HuH-7 (cell line): ENCODE measurements at places on chromosomes 2 and 18.

DNA sequence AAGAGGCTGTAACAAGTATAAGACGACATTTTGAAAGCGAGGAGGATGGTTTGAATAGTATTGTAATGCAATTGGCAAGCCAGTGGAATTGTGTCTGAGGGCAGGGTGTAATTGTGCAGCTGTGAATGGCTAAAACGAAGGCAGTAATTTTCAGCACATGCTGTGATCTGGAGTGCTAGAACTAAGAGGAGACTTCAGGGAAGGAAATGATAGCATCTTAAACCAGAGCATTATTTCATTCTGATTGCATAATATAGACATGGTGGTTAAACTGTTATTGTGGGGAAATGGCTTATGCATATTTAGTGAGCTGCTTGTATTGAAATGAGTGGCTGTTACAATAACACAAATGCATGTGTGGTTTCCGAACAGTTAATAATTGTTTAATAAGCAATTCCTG, 36.3 kb downstream of the THSD7B start:
- DNase-seq: no peak

DNA sequence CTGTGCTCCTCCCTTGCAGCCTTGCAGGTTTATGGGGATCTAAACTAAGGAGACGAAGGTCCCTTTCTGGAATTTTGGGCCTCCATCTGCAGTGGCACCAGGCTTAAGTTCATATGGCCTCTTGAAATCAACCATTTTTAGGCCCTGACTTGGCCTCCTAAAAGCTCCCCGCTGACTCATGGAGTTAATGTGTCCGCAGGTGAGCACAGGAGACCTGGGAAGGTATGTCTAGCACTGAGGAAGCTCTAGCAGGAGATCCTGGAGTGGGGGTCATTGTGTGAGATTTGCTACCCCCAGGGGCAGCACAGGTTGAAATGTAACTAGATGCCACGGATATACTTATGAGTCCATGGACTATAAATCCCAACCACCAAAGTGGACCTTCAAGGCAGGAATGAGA, 95.9 kb upstream of the CELF4 start:
- DNase-seq: no peak

DNA sequence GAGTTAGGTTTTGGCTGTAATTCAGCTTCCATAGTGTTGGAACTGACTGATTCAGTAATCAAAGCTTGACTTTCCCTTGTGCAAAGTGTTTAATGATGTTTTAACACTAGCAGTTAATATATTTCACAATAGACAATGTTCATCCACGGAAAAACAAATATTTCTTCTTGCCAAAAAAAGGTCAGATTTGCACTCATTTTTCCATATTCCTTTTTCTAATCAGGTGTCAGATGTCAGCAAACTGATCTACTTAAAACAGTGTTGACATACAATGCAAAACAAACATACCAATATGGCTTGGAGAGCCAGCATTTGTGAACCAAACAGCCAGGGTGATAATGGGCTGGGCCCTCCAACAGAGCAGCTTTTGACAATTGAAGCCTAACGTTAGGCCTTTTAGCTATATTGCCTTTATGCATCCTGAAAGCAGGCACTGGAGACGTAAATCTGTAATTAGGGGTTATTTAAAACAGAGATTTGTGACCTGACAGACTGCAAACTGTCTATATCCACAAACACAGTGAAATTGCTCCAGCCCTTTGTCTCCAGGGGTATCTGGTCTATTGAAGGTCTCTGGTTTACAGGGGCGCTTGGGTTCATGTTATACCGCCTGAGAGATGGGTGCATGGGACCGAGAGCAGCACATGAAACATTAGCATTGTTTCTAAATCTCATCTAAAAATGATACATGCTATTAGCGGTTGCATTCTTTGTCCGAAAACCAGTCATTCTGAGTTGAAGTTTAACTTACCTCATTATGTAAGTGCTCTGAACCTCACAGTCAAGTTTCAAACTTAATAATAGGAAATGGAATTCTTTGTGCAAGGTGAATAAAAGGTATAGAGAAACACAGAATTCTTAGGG, 7.1 kb upstream of the CDCA7 start:
- DNase-seq: peak; percentile 76

GRCh38 chr2:215973954-215974699, 39.2 kb downstream of the MREG start:
- peak; percentile 43 for DNase-seq

GRCh38 chr2:227772197-227772661, 26.5 kb downstream of the SCYGR8 start:
- DNase-seq: no peak

DNA sequence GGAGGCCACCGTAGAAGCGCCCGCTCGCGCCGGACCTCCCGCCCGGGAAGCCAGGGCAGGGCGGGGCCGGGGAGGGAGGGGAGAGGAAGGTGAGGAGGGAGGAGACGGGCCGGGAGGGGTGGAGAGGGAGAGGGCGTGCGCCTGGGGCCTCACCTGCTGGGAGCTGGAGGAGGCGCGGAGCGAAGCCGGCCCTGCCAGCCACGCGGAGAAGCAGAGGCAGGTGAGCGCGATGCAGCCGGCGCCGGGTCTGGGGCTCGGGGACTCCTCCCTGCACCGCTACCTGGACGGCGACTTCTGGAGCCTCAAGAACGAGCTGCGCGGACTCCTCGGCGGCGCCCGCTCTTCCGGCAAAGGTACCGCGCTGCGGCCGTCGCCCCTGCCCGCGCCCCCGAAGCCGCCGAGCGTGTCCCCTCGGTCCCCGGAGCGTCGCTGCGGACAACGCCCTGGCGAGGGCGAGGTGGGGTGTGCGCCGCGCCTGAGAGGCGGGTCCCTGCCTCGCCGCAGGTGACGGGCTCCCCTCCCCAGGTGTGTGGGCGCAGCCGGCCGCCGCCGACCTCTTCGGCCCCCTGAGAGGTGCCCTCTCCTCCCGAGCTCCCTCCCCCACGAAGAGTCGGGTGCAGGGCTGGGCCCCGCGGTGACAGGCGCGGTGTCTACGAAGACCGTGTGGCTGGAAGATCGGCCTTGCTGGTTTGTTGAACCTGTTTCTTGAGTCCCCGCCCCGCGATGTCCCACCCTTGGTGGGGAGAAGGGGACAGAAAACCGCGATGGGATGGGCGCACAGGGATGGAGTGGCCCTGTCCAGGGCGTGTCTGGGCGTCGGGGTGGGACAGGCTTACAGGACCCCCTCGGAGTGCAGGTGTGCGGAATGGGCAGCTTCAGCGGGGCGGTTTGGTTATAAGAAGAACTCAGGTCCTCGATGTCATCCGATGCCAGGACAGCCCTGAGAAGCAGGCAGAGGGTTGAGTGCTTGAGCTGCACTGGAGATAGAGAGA, at the start of gene ACOXL:
ACOXL (plus strand) TSS at position 152 of the 992 bp plus-strand sequence. CDS start 35,817 bp downstream, outside the sequence.
- no peak for DNase-seq

GRCh38 chr2:232488097-232488711, 570 bp upstream of the ECEL1 start:
- peak; percentile 51 for DNase-seq

GRCh38 chr2:61512768-61513398, 25.3 kb downstream of the XPO1 start:
- no peak for DNase-seq

DNA sequence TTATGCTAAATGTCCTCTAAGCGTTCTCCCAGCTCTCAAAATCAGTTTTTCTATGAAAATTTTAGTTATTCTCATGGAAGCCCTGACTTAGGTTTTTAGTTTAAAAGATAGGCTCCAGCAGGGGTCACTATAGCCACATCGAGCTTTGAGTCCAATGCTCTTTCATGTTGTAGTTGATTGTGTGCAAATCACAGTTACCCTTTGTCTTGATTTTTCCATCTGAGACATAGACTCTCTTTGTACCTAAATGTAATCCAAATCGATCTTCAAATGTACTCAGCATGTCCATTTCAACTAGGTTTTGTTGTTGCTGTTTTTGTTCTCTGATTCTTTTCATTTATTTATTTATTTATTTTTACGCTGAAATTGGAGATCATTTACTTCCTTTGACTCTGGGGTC, 26.4 kb upstream of the MSTN start:
- peak; percentile 17 for DNase-seq

DNA sequence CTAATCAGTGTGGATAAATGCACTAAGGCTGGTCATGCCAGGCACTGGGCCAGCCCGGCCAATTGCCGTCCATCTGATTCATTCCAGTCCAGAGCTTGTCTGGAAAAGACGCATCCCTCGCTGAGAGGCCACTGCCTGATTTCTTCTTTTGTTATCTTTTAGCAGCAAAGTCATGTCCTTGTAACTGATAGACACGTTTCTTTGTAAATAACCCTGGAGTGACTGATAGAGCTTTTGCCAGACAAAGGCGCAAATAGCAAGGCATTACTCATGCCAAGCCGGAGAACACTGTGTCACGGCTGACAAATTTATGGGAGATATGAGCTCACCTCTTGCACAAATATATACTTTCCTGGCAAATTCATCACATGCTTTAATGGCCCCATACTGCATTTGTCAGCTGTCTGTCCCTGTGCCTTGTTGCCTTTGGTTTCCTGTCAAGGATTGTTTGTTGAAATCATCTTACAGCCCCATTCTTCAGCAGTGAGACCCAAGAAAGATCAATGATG, 164.4 kb downstream of the ETAA1 start:
- no peak for DNase-seq

DNA sequence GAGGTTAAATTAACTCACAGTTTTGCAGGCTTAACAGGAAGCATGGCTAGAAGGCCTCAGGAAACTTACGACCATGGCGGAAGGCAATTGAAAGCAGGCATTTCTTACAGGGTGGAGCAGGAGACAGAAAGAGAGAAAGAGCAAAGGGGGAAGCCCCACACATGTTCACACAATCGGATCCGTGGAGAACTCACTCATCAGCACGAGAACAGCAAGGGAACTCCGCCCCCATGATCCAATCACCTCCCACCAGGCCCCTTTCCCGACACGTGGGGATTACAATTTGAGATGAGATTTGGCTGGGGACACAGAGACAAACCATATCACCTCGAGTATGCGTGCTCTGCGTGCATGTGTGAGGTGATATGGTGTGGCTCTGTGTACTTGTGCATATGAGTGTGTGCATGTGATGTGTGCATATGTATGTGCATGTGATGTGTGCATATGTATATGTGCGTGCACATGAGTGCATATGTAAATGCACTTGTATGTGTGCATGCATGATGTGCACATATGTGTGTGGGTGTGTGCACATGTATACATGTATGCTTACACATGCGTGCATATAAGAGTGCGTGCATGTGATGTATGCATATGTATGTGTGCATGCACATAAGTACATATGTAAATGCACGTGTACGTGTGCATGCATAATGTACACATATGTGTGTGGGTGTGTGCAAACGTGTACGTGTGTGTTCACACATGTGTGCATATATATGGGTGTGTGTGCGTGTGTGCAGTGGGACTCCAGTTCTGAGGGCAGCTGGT, 108.7 kb upstream of the HDAC4 start:
- no peak for DNase-seq

GRCh38 chr2:33115196-33115595, 168.4 kb downstream of the LTBP1 start:
- DNase-seq: no peak

DNA sequence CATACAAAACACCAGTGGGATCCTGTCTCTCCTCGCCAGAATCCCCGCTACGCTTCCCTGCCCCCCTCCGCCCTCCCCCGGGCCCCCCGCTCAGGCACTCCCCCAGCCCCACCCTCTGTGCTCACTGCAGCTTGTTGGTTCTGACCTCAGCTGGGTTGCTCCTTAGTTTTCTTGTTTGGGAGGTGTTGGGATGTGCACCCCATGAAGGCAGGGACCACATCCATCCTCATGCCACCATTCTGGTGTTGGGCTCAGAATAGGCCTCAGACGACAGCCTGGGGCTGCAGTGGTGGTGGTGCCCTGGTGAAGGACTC, 4.6 kb downstream of the SNED1 start:
- DNase-seq: no peak

DNA sequence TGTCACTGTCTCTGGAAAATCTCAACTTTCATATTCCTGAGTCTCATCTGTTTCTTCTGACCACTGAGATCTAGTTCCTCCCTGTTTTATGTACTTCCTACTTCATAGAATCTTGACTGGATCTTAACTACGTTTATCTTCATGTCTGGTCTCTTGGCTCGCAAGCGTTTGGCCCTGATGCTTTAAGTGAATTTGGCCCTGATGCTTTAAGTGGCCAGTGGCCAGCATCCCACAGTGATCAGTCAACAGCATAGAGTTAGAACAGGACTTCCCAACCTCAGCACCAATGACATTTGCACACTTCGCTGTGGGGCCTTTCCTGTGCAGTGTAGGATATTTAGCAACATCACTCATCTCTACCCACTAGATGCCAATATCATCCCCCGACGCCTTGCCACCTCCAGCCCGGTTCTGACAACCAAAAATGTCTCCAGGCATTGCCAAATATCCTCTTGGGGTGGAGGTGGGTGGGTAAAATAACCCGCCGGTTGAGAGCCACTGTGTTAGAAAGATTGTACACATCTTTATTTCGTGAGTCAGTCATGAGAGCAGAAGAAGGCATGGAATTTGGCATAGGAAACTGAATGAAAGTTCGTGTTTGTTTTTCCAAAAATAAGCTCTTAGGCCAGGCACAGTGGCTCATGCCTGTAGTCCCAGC, 12.2 kb downstream of the TM4SF20 start:
- DNase-seq: no peak

- DNase-seq: no peak
Observed at GRCh38 chr2:235026649-235027557, 75.1 kb downstream of the SH3BP4 start.

DNA sequence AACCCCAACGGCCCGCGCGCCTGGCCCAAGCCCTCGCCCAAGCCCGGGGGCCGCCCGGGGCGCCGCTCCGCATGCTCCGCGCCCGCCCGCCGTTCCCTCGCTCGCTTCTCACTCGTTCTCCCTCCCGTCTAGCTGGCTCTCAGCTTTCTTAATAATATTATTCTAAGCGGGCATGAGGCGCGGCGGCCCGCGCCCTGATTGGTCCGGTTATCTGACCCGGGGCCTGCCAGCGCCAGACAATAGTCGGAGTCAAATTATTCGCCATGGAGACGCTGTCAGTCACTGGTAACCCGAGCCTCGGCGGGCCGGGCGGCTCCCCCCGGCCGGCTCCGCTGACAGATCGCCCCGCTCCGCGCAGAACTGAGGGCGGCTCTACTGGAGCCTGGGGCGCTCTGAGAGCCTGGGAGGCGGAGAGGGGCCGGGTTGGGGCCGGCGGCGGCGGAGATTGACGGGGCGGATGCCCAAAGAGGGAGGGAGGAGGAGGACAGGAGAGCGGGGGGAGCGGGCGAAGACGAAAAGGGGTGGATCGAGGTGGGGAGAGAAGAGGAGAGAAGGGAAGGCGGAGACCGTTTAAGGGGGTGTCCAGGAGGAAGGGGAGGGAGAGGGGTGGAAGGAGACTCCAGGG, at the start of gene SIX2:
SIX2 (minus strand) TSS at position 150 of the 625 bp plus-strand sequence. CDS start 342 bp downstream, outside the sequence.
- peak; percentile 94 for DNase-seq
